ENCODE measurements at places on chromosomes 6 and 20.

DNA sequence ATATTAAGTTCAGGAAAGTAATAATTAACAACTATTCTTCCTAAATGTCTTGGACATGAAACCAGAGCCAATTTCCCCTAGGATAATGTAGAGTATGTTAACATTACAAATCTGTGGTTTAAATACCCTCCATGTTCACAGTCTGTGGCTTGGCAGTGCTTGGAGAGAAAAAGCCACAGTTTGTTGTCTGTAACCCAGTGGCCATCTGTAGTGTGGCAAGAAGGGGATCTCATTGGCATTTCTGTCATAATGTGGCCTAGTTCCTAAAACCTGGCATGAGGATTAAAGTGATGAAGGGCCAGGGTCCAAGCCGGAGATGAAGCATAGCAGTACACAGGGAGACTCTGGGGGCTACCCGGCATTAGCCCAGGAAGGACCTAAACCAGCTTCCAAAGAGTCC lies 31.2 kb downstream of the SYNE1 start:
- no peak for DNase-seq

DNA sequence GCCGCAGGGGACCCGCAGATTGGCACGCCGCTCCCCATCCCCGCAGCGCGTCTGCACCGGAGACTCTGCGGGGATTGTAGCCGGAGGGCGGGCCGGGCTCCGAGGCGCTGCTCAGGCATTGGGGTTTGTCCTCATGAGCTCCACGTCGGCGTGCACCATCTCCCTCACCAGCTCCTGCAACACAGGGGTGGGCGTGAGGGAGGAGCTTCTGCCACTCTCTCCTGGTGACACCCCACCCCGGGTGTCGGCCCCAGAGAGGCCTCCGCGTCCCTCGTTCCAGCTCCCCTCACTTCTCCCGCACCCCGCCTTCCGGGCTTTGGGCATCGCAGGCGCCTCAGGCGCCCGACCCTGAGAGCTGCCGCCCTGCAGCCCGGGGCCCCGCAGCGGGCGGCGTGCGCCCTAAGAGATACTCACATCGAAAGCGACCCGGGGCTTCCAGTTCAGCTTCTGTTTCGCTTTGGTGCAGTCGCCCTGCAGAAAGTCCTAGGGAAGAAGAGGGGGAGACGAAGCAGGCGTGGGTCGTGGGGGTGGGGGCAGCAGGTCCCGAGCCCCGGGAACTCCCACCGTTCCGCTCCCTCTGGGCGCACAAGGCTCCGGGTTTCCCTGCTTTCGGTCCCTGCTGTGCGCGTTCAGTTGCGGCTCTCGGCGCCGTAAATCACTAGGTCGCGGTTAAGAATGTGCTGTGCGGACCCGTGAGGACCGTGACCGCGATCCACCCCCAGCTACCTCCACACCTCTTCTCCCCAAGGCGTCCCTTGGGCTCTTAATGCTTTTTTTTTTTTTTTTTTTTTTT lies 14.5 kb downstream of the FOXC1 start:
- no peak for DNase-seq

DNA sequence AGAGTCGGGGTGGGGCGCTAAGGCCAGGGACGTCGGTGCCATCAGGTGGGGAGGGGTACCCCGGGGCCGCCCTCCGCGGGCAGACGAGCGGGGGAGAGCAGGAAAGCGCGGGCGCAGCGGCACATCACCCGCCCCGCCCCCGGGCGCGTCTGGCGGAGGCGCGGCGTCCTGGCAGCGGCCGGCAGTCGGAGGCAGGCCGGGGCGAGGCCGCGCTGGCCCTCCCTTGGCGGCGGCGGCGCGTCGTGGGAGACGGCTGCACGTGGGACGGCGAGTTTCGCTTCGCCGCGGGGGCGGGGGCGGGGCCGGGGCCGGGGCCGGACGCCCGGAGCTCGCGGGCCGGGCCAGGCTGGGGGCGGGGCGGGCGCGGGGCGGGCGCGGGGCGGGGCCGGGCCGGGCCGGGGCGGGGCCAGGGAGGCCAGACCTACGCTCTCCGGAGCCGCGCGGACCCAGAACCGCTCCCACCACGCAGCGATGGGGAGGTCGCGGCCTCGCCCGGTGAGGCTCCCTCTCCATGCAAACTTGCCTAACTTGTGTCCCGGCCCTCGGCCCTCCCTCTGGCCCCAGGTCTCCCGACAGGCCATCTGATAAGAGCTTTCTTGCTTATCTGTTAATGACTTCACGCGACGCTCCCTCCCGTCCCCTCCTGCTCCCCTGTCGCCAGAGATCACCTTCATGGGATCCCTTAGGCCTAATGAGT lies 12.5 kb downstream of the ITPR3 start:
- peak; percentile 32 for DNase-seq

DNA sequence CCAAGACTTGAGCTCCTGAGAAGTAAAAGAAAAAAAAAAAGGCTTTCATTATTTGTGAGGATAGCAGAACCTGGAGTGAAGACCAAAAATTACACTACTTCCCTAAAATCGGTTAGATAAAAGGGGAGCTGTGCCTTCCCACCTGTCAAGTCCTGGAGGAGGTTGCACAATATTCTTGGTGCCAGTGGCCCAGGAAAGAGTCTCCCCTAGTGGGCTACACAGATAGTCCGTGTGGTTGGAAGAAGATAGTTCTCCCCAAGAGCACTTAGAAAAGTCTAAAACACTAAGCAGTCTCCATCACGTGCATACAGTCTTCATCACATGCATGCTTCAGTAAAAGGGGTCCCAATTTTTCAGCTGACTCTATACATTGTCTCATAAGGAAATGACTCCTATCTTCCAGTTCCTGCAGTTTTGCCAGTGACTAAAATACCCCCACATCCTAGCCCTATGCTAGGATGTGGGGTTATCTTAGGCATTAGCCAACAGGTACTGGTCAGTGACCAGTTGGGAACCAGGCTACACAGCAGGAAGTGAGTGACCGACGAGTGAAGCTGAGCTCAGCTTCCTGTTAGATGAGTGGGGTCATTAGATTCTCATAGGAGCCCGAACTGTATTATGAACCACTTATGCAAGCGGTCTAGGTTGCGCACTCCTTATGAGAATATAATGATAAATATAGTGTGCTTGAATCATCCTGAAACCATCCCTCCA lies 199.5 kb upstream of the FAM83B start:
- no peak for DNase-seq

- no peak for DNase-seq
Measured at GRCh38 chr20:24580006-24580405, 110.6 kb downstream of the SYNDIG1 start.

- DNase-seq = no peak
Measured at GRCh38 chr20:20786428-20786827, 74.0 kb upstream of the RALGAPA2 start.

DNA sequence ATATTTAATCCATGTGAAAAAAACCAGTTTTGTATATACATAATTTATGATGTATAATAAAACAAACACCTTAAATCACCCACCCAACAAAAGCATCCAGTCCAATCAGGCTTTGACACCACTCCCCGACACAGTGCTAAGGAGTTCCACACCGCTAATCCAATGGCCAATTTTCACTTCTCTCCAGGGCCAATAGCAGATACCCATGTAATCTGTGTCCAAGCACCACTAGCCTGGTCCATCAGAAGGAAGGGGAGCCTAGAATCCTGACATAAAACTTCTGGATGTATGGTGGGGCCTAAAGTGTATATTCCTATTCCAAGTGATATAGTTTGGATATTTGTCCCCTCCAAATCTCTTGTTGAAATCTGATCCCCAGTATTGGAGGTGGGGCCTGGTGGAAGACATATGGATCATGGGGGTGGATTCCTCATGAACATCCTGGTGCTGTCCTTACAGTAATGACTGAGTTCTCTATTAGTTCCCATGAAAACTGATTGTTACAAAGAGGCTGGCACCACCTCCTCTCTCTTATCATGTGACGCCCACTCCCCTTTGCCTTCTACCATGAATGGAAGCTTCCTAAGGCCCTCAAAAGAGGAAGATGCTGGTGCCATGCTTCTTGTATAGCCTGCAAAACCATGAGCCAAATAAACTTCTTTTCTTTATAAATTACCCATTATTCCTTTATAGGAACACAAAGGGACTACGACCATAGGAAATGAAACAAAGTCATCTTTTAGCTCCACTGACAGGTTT lies 20.8 kb downstream of the RALGAPA2 start:
- DNase-seq = no peak

GRCh38 chr6:98044151-98044561 lies 761.1 kb upstream of the MMS22L start:
- no peak for DNase-seq

DNA sequence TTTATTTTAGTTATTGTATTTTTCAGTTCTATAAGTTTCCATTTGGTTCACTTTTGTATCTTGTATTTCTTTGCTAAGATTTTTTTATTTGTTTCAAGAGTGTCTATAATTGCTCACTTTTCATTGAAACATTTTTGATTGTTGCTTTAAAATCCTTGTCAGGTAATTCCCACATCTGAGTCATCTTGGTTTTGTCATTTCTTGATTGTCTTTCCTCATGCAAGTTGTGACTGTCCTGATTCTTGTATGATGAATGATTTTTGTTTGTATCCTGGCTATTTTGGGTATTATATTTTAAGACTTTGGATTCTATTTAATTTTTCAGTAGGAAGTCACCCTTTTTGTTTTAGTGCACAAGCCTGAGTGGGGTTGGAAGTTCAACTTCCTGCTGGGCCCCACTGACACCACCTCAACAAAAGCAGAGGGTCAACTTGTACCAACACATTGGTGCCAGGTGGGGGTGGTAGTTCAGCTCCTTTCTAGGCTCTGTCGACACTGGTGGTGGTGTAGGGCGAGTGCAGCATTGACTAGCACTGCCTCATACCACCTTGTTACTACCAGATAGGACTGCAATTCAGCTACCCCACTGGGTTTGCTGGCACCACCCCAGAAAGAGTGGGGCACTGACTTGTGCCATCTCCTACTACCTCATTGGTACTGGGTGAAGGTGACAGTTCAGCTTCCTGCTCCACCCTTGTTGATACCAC lies 8.8 kb downstream of the RSPH3 start:
- no peak for DNase-seq

DNA sequence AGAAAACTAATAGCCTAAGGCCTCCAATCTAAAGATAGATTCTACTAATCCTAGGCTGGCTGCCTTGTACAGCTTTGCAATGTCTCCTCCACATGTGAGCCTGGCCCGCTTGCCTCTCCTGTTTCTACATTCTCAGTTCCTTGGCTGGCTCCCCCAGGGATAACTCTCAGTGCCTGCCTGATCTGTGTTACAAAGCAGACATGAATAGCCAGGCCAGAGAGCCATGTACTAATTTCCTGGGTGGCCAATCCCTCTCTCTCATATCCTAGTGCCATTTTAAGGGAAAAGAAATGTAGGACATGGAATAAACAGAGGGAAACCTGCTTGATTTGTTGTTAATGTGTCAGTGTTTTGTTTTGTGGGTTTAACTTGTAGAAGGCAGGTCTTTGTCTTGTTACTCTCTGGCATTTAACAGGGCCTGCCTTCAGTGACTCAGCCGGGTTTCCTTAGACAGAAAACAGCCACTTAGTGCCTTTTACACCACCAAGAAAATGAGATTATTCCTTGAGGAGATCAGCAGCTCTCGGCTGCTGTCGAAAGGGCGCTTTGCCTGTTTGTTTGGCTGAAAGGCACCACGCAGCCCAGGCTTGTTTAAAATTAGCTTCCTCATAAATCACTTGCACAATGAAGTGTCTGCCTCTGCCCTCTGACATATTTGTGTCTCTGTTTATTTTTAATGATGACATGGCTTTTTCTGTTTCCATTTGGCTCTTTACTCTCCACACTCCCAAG lies 702.7 kb downstream of the MAFB start:
- no peak for DNase-seq

GRCh38 chr20:22890594-22891300 lies 144.4 kb upstream of the SSTR4 start:
- no peak for DNase-seq

- DNase-seq = no peak
Measured at GRCh38 chr6:113406048-113406695, 451.0 kb upstream of the MARCKS start.

DNA sequence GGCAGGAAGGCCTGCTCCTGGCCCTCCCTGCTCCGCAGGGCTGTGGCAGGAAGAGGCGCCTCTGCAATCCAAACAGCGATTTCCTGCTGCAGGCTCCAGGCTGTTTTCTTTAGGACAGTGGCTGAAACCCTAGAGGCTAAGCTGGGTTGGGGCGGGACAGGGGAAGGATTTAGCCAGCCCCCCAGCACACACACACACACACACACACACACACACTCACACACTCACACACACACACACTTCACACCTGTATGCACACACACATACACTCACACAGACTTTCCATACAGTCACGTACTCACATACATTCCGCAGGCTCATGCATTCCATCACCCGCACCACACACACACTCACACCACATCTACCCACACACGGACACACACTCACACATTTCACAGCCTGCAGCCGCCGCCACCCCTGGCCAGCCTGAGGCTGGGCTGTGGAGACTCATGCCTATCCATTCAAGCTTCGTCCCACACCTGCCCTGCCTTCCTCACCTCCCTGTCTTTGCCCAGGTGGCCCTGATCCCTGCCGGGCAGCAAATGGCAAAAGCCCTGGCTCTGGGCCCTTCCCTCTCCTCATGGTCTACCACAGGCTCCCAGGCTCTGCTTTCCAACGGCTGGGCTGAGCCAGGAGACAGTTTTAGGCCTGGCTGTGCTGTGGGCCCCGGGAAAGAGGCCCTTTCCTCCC lies 17.9 kb downstream of the MDFI start:
- no peak for DNase-seq
